ENCODE measurements at places on chromosomes 12 and 14. TPM values are rescaled to one million over a fixed set of nuclear protein-coding genes. Genes with fewer than 3 reads are reported as not detected.

Gene GPR135
- 0.37 TPM for polyA plus RNA-seq

Gene DACT1
- polyA plus RNA-seq = 0.33 TPM

Gene B3GNT4
- polyA plus RNA-seq = 0.17 TPM

Gene IFI27L1
- 10.8 TPM for polyA plus RNA-seq

Gene FAM186B
- 0.14 TPM for polyA plus RNA-seq

Gene RTRAF
- polyA plus RNA-seq = 231 TPM

Gene TPPP2
- polyA plus RNA-seq = not detected

Gene CLEC14A
- not detected for polyA plus RNA-seq

Gene SLC39A2
- polyA plus RNA-seq = not detected

Gene TRPV4
- not detected for polyA plus RNA-seq

Gene MYBPC1
- polyA plus RNA-seq = not detected

Gene ABCD2
- polyA plus RNA-seq = 7.0 TPM

Gene LIN7A
- 0.40 TPM for polyA plus RNA-seq

Gene LRRC23
- polyA plus RNA-seq = 4.4 TPM

Gene LYZ
- 0.95 TPM for polyA plus RNA-seq

Gene CLEC2A
- polyA plus RNA-seq = not detected

Gene VDR
- 2.2 TPM for polyA plus RNA-seq

Gene RTL1
- polyA plus RNA-seq = not detected

Gene OR4M1
- polyA plus RNA-seq = not detected

Gene NGB
- polyA plus RNA-seq = not detected

Gene C1QL4
- not detected for polyA plus RNA-seq

Gene MIS18BP1
- 16.2 TPM for polyA plus RNA-seq

Gene KRT6C
- polyA plus RNA-seq = not detected

Gene MON2
- polyA plus RNA-seq = 14.4 TPM

Gene BIN2
- 255 TPM for polyA plus RNA-seq

Gene BEGAIN
- not detected for polyA plus RNA-seq

Gene AGAP2
- polyA plus RNA-seq = 4.4 TPM

Gene KCNC2
- polyA plus RNA-seq = not detected

Gene RFX4
- not detected for polyA plus RNA-seq

Gene RILPL2
- 10.3 TPM for polyA plus RNA-seq
